ENCODE measurements at places on chromosomes 13 and 19.
A peak's percentile ranks its signal among the peaks of the same experiment; 100 is the strongest.

- no peak for DNase-seq
Measured at GRCh38 chr13:111908361-111908760, 158.6 kb upstream of the SOX1 start.

- DNase-seq: no peak
Measured at GRCh38 chr13:59891053-59891452, 272.7 kb downstream of the DIAPH3 start.

- no peak for DNase-seq
Measured at GRCh38 chr13:112889351-112890290, 79.4 kb upstream of the MCF2L start.

DNA sequence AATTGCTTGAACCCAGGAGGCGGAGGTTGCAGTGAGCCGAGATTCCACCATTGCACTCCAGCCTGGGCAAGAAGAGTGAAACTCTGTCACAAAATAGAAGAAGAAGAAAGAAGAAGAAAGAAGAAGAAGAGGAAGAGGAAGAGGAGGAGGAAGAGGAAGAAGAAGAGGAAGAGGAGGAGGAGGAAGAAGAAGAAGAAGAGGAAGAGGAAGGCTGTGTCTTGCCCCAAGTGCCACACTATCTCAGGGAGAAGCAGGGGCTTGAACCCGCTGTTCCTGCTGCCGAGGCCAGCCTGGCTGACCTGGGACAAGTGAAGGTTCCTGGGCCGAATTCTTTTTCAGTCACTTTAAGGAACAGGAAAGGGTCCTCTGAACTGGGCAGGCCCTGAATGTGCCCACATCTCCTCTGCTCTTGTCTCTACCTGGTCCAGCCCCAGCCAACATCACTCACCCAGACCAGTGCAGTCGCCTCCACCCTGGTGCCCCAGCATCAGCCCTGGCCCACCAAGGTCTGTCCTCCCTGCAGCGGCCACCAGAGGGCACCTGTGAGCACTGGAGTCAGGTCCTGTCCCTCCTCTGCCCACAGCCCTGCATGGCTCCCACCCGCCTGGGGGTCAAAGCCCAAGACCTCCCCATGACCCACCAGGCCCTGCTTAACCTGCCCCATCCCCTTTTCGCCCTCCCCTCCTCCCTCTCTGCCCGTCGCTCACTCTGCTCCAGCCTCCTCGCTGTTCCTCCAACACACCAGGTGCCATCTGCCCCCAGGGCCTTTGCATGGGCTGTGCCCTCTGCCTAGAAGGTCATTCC, 20.0 kb downstream of the TICAM1 start:
- DNase-seq: peak; percentile 35

DNA sequence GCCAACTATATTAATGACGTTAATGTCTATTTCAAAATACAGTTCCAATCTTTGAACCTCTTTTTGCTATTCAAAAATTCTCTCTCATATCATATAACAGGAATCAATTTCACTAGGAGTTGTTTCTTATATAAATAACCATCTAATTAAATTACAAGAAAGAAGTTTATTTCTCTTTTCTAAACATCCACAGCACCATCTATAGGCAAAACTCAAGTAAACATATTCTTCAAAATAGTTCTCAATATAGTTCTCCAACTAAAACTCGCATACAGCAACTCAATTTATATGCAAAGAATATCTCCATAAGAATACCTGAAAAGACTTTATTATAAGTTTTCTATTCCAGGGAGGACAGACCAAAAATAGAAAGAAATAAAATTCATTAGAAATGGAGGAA, 65.6 kb downstream of the RBM26 start:
- DNase-seq: no peak

DNA sequence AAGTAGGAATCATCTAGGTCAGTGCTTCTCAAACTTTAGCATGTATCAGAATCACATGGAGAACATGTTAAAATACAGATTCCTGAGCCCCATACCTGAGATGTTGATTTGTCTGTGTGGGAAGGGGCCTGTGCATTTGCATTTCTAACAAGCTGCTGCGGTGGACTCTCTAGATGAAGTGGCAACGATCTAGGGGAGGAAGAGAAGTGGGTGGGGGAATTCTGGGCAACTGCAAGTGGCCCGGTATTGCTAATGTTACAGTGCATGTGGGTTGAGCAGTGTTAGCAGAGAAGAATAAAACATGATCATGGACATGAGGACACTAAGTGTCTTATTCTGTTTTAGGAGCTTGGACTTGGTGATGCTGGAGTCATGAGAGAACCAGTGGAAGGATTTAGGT, 329.0 kb downstream of the OLFM4 start:
- no peak for DNase-seq

GRCh38 chr19:34215666-34216038, 38.7 kb upstream of the GARRE1 start:
- DNase-seq: no peak

DNA sequence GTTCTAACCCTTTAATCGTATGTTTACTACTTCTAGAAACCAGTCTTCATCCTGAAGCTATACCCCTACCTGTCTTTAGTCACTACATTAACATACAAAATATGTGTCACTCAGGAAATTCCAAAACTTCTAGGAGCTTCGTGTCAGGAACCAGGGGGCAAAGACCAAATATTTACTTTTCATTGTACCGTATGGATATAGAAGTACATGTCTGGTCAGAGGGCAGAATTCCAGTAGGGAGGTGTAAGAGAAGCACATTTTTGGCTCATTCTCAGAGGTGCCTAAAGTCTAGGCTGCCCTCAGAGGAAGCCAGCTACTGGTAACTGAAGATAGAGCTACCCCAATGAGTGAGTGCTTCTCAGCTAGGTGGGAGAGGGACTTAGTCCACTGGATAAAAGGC, 320.7 kb downstream of the DIAPH3 start:
- no peak for DNase-seq

- no peak for DNase-seq
Measured at GRCh38 chr13:71285700-71286099, 581.3 kb downstream of the DACH1 start.

DNA sequence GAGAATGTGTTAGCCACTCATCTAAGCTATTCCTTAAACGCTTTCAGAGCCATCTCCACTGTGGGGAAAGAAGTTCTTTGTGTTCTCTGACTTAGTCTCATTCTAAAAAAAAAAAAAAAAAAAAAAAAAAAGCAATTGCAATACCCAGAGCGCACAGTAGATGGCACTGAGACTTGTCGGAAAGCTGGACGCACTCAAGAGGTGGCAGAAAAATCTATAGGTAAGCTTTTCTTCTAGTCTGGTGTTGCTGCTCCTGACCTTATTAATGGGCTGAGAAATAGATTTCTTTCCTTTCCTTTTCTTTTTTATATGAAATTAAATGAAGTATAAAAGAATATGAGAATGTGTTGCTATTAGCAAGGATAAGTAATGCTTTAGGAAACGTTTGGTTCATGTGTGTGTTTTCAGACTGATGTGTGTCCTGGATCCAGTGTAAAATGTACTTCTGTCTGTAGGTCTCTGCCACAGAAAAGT, 4.7 kb upstream of the GJB2 start:
- DNase-seq: no peak

DNA sequence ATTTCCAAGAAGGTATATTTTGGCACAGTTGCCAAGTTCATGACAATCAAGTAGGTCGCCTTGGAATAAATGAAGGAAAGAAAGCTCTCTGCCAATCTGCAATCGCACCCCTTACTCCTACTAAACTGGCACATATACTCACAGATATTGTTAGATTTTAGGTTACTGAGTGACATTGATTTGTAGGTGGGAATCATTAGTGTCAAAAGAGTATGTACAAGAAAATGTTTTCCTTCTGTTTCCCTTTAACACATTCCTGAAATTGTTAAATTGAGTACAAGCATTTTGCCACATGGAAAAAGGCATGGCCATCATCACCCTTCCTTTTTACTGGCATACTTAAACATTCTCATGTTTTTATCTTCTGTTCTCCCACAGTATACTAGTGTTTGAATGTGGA, 2868.3 kb upstream of the PCDH20 start:
- no peak for DNase-seq

DNA sequence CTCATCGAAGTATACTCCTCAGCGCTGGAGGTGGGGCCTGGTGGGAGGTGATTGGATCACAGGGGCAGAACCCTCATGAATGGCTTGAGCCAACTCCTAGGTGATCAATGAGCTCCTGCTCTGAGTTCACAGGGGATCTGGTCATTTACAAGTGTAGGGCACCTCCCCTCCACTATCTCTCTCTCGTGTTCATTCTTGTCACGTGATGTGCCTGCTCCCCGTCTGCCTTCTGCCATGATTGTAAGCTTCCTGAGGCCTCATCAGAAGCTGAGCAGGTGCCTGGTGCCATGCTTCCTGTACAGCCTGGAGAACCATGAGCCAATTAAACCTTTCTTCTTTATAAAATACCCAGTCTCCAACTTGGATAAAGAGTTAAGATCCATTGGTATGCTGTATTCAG, 61.4 kb downstream of the NALCN start:
- DNase-seq: no peak
